ENCODE measurements at places on chromosomes 4 and X. TPM values are rescaled to one million over a fixed set of nuclear protein-coding genes. Genes with fewer than 3 reads are reported as not detected.

DNA sequence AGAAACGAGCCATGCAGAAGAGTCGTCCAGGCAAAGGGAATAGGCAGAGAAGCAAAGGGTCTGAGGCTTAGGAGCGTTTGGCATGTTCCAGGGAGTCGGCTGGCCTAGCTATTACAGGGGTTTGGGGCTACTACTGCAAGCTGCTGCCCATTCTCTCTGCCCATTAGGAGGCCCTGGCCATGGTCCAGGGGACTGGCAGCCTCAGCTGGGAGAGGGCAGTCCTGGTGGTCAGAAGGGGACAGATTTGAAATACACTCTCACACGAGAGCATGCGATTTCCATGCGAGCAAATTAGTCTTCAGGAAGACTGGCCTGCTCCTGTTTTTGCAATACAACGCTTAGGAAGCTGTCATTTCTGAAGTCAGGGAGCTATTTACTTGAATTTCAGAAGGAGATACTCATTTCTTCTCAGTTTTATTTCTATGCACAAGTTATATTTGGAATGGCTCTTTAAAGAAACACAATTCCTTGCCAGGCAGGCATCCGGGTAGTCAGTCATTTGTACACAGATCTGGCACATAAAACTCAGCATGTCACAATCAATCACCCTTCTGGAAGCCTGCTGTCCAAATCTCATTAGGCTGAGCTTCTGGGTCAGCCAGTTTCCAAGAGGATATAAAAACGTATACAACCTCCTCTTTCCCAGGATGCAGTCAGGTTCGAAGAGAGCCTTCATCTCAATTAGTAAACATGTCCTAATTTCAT lies 27.0 kb downstream of the PROM1 start:
- no peaks in the 10 kb centered on the region for H3K36me3 ChIP-seq
- H3K4me1 ChIP-seq = no peaks in the 10 kb centered on the region
- H3K27me3 ChIP-seq = no peaks in the 10 kb centered on the region
- no peak for DNase-seq
- no peak overlapping the region for H3K4me3 ChIP-seq

- H3K27me3 ChIP-seq = no peaks in the 10 kb centered on the region
- no peaks in the 10 kb centered on the region for H3K36me3 ChIP-seq
- H3K4me1 ChIP-seq = no peaks in the 10 kb centered on the region
- H3K4me3 ChIP-seq = no peak overlapping the region
- H3K27ac ChIP-seq = no peak overlapping the region
Observed at GRCh38 chr4:82823062-82823461, 24.5 kb upstream of the SCD5 start.

GRCh38 chr4:148852092-148852699 lies 410.0 kb upstream of the NR3C2 start:
- H3K36me3 ChIP-seq = no peaks in the 10 kb centered on the region
- no peaks in the 10 kb centered on the region for H3K27me3 ChIP-seq
- DNase-seq = no peak
- H3K4me1 ChIP-seq = no peaks in the 10 kb centered on the region
- H3K4me3 ChIP-seq = no peak overlapping the region

DNA sequence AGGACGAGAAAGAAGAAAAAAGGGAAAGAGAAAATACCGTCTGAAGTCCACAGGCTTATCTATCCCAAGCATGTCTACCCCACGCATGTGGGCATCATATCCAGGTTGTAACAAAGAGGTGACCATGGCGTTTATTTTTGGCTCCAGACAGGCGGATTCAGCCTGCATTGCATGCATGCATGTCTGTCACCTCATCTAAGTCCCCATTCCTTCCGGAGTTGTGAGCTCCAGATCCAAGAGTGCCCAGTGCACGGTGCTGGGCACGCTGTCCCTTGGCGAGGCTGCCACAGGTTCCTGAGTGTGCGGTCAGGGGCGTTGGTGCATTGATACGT lies 905 bp upstream of the GALNTL6 start:
- no peak for DNase-seq
- H3K4me1 ChIP-seq = no peaks in the 10 kb centered on the region
- H3K4me3 ChIP-seq = no peak overlapping the region
- H3K27ac ChIP-seq = no peak overlapping the region

DNA sequence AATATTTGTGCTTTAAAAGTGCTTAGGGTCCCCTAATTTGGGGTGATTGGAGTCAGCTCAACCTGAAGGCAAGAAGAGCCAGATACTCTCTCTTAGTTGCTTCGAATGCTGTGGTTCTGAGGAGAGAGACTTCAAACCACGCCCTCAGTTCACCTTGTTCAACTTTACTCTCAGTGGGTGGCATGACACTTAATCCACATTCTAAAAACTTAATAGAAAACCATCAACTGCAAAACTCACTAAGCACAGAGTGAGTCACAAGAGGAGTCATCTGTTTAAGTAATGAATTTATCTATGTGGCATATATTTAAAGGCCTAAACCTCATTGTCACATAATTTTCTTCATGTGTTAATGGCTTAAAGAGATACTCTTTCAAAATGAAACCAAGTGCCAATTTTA lies 99.5 kb upstream of the SLC4A4 start:
- H3K4me1 ChIP-seq = no peaks in the 10 kb centered on the region
- H3K4me3 ChIP-seq = no peak overlapping the region
- H3K27ac ChIP-seq = no peak overlapping the region

The ARHGEF9 gene
- total RNA-seq = 25.6 TPM
